CD4-positive, alpha-beta T cell treated with Interleukin-12 subunit alpha and Interleukin-12 subunit beta, for 1 hour (primary cell): ENCODE measurements at places on chromosomes 2 and 18.

GRCh38 chr2:166440313-166440712 is 53.7 kb downstream of the SCN7A start:
- DNase-seq, result no peak

DNA sequence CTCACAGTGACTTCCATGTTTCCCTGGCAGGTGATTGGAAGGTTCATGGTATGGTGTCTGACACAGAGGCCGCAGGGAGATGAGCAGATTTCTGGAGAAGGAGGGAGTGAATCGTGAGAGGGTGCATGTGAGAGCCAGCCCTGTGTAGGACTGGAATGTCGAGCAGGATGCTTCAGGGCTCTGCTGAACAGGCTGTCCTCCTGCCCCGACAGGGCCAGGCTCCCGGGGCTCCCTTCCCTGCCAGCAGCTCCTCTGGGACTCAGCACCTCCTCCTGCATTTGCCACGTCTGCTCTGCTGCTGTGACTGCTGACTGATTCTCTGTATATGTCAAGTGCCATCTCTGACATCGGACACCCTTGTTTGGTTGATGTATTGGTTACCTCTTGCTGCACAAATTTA is 38.5 kb upstream of the INHBB start:
- no peak for DNase-seq

- DNase-seq, result no peak
Observed at GRCh38 chr2:209614690-209615369, 156.8 kb upstream of the UNC80 start.

GRCh38 chr2:98110741-98111140 is 23.8 kb downstream of the VWA3B start:
- no peak for DNase-seq
